ENCODE measurements at places on chromosomes 11 and 22. TPM values are rescaled to one million over a fixed set of nuclear protein-coding genes. Genes with fewer than 3 reads are reported as not detected.

- peak; percentile 55 for DNase-seq
Measured at GRCh38 chr22:39173050-39173706, 20.7 kb upstream of the CBX7 start.

DNA sequence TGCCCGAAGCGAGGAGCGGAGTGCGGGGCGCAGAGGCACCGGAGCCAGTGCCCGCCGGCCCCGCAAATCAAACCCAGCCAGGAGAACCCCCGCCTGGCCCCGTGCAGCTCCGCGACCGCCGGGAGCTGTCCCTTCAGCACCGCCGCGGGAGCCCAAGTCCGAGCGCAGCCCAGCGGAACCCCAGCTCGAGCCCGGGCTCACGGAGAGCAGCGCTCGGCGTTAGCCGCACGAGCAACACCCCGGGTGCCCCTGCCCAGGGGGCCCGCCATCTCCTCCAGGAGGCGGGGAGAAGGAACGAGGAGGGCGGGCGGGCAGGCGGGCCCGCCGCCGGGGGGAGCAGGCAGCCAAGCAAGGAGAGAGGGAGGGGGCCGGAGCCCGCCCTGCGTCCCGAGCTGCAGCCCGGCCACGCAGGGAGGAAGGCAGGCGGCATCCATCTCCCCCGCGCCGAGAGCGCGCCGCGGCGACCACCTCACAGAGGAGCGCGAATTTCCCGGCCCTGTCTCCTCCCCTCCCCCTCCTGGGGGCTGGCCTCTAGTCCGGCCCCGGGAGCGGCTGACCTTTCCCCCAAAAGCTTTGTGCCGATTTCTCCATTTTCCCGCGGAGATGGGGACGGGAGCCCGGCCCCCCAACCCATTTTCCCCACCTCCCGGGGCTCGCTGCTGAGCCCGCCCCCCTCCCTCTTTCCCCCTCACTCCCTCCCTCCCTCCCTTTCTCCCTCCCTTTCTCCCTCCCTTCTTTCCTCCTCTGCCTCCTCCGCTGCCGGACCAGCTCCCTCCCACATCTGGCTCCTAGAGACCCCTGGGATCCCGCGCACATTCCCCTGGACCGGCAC, 621 bp downstream of the KCNC1 start:
- peak; percentile 84 for DNase-seq

DNA sequence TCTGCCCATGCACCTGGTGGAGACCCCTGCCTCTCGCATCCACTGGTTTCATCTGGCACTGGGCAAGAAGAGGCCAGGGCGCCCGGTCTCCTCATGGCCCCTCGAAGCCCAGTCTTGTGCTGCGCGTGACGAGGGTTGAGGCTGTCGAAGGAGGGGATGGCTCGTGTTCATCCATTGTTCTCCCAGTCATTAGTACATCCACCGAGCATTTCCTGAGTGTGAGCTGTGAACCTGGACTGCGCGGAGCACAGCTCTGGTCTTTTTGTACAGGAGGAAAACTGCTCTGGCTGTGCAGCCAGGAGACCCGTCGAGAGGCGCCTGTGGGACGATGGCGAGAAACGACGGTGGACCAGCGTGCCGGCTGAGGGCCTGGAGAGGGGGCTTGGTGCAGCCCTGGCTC, 6.8 kb downstream of the CACNA1I start:
- no peak for DNase-seq

DNA sequence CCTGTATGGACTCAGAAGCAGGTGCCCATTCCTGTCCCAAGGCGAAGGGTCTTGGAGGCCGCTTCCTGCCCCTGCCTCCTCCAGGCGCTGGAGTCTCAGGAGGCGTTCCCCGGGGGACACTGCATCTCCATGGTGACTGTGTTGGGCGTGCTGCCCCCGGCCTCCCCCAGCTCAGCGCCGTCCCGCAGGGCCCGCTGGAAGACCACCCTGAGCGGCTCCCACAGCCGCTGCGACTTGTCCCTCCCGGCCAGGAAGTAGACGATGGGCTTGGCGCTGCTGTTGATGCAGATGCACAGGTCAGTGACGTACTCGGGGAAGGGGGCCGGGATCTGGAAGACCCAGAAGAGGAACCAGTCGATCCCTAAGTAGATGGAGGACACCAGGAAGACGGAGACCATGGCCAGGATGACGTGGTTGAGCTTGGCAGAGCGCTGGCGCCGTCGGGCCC, 7.8 kb downstream of the MRGPRF start:
- no peak for DNase-seq

GRCh38 chr11:20672575-20672974, 3.2 kb downstream of the NELL1 start:
- DNase-seq: no peak

- no peak for DNase-seq
Measured at GRCh38 chr22:49462291-49462690, 365.4 kb downstream of the BRD1 start.

- peak; percentile 74 for DNase-seq
Measured at GRCh38 chr22:23533328-23533762, 46.7 kb downstream of the IGLL1 start.

- DNase-seq: no peak
Measured at GRCh38 chr11:77249427-77249826, 52.1 kb downstream of the GDPD4 start.

MUC5AC gene
- total RNA-seq: not detected

CEP57 gene
- 75.7 TPM for total RNA-seq

Data from activated CD4-positive, alpha-beta T cell treated with anti-CD3 and anti-CD28 coated beads, Interleukin-2, amount 10 ng/mL, durations not matched to agents 24 days and 14 days (primary cell).